ENCODE measurements at places on chromosomes 11 and 22.

- no peak for DNase-seq
Measured at GRCh38 chr11:86415026-86415425, 40.3 kb downstream of the CCDC81 start.

- DNase-seq = no peak
Measured at GRCh38 chr11:96540875-96541274, 151.1 kb downstream of the JRKL start.

GRCh38 chr22:22030493-22031182, 48.1 kb upstream of the TOP3B start:
- no peak for DNase-seq

DNA sequence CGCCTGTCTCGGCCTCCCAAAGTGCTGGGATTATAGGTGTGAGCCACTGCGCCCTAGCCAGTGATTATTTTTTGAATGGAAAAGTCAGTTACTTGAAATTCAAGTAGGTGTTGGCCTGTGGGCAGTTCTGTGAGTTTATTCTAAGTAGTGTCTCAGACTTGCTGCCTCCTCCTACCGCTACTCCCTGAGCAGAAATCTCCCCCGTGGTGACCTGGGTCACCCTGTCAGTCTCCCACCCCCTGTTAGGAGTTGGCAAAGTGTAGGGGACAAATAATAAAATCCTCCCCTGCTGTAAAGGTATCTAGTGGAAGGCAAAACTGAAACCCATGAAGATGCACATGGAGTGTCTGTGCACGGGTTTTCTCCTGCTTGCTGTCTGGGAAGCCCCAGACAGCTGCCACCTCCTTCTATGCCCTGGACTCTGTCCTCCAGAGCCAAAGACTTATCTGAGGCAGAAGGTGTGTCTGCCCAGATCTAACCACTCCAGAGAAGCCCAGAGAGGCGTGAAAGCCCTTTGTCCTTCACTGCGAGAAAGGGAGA, 26.3 kb downstream of the SNAP29 start:
- DNase-seq = no peak

GRCh38 chr11:110762590-110762989, 50.4 kb upstream of the ARHGAP20 start:
- no peak for DNase-seq

GRCh38 chr11:36431429-36432092, 78.5 kb downstream of the TRAF6 start:
- DNase-seq = no peak

- DNase-seq = no peak
Measured at GRCh38 chr11:118227865-118228785, 3.3 kb upstream of the JAML start.

- no peak for DNase-seq
Measured at GRCh38 chr11:58880166-58880565, 35.7 kb upstream of the GLYATL2 start.

- DNase-seq = no peak
Measured at GRCh38 chr11:36417154-36417553, 92.9 kb downstream of the TRAF6 start.

DNA sequence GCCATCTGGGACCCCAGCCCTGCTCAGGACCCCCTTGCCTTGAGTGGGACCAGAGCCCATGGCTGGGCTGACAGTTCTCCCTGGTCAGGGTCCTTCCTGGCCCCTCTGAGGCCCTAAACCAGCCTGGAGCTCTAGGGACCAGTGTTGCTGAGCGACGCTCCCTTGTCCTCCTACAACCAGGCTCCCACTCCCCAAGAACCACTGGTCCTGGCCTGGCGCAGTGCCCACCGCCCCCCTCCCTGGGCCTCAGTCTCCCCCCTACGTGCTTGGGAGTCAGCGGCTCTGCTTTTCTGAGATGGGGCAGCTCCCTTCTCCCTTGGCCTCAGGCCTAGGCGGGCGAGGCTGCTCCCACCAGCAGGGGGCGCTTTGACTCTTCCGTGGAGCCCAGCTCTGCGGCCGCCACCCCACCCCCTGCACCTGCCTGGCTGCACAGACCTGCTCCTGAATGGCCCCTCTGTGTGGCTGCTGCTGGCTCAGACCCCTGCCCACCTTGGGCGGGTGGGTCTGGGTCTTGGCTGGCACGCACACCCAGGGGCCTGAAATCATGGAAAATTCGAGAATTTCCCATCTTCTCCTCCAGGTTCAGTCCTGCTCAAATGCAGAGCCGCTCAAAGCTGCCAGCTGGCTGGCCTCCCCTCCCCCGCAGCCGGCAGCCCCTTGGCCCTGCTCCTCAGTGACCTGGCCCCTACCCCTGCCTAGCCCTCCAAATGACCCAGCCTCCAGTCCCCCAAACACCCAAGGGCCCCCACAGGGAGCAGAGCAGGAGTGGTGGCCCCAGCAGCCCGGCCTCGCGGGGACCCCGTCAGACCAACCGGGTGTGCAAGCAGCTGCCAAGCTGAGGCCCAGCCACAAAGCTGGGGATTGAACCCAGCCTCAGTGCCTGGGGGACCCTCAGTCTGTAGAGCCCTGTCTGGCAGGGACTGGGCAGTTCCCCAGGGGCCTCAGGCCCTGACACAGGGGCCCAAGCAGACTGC, 9.1 kb downstream of the PRR33 start:
- peak; percentile 49 for DNase-seq

- DNase-seq = no peak
Measured at GRCh38 chr11:80512491-80512890, 1071.7 kb upstream of the TENM4 start.

GRCh38 chr11:71496421-71496820, 30.6 kb upstream of the KRTAP5-7 start:
- no peak for DNase-seq

- no peak for DNase-seq
Measured at GRCh38 chr22:29801153-29801552, 34.0 kb downstream of the UQCR10 start.

GRCh38 chr22:28208036-28208435, 289.0 kb upstream of the PITPNB start:
- DNase-seq = no peak

DNA sequence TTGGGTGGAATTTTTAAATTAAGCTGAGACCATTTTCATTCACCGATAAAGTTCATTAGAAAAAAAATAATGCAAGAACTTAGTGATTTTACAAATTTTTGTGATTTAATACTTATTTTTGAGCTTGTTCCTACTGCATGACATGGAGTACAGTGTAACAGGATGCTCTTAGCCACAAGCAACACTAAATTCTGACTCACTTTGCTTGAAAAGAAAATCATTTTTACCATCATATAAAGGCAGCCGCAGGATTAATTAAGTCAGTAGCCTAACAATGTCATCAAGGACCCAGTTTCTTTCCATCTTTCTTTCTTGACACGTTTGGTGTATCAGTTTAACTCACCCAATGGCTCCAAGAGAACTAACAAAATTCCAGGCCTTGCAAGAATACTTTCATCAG, 540.3 kb upstream of the LUZP2 start:
- no peak for DNase-seq

DNA sequence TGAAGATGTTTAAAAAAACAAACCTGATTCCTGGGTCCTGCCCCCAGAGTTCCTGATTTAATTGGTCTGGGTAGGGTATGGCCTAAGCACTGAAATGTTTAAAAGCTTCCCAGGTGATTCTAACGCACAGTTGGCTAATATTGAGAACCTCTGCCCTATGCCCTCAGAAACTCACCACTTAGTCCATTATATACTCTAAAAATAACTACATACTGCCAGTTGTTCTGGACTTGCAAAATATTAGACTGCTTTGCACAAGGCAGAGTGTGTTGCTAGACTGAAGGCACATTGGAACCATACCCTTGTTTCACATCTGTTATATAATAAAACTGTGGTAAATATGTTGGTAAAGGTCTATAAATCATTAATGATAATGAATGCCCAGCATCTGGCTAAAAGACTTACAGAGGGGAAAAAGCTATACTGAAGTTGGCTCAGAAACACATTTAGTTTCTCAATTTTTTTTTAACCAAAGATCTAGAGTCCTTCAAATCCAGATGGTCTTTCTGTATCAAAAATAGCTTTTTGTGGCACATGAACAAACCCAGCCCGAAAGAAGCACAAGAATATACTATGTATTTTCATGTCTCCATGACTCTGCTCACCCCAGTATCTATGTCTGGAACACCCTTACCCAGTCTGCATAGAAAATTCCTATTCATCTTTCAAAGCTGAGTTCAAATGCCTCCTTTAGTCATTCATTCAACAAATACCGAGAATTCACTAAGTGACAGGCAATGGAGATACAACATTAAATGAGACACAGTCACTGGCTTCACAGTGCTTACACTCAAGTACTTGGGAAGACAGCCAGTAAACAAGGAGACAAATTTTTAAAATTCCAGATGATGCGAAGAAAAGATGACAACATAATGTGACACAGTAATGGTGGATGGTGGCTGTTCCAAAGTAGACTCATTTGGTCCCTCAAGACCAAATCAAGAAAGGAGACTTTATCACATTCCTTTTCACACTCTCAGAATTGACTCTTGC, 44.1 kb downstream of the RBFOX2 start:
- DNase-seq = no peak

- no peak for DNase-seq
Measured at GRCh38 chr11:88363648-88364065, 26.1 kb upstream of the CTSC start.

DNA sequence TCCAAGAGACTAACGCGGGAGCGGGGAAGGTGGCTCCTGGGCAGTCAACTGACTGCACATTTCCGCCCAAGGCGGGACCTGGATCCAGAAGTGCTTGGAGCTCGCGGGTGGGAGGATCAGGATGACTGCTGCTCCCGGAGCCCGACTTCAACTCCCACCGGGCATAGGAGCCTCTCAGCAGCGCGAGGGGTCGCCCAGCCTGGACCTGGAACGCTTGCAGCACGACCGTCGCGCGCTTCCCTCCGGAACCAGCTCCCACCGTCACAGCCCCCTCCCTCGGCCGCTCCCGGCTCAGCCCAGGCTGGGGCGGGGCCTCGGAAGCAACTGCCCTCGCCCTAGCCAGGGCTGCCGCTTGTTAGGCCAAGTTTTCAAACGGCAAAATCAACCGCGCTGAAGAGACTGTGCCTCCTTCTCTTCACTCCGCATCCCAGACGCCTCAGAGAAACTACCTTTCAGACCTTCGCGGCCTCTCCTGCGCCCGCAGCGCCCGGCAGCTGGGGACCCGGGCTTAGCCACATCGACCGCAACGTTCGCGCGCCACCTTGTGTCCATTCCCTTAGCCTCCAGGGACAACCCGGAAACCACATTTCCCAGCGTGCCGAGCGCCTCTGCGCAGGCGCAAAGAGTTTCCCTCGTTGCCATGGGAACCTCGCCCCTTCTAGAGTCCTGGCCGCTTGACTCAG, 14.0 kb downstream of the SSH3 start:
- DNase-seq = peak; percentile 95

- no peak for DNase-seq
Measured at GRCh38 chr11:59247531-59248227, 35.0 kb upstream of the MPEG1 start.

GRCh38 chr22:43890901-43891331, 897 bp downstream of the PNPLA5 start:
- DNase-seq = no peak

DNA sequence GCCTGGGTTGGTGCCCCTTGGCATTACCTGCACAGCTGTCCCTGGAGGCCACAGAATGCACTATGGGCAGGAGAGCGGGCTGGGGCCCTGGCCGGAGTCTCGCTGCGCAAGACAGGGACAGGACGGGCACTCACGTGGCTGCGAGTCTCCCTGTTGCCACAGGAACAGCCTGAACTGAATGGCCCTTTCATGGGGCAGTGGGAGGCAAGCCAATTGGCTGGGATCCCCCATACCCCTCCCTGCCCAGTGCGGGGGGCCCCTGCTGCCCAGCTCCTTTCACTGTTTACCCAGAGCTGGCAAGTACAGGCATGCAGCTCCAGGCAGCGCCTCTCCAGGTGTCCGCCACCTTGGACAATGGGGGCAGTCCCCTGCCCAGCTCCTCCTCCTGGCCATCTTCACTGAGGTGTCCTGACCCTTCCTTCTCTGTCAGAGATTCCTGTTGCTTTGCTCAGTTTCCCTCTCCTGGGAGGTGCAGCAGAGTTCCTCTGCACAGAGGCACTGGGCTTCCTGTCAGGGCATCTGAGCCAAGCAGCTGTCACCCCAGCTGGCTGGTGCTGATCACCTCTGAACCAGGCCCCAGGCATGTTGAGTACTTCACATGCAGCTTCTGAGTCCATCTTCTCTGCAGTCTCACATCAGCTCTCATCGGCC, 5.2 kb downstream of the USP2 start:
- DNase-seq = peak; percentile 92

DNA sequence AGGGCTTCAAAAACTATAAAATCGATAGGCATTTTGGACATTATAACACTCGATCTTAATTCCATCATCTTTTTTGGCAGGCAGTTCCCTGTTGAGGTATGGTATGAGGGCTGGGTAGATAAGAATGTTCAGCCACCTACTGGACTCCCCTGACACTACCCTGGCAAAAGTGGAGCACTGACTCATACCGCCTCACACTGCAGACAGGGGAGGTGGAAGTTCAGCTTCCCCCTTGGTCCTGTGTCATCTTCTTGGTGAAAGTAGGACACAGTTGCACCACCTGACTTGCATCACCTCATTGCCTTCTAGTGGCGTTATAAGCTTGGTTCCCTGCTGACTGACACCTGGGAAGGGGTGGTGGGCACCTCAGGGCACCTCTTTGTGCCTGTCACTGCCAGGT, 30.4 kb downstream of the PAAF1 start:
- DNase-seq = no peak

DNA sequence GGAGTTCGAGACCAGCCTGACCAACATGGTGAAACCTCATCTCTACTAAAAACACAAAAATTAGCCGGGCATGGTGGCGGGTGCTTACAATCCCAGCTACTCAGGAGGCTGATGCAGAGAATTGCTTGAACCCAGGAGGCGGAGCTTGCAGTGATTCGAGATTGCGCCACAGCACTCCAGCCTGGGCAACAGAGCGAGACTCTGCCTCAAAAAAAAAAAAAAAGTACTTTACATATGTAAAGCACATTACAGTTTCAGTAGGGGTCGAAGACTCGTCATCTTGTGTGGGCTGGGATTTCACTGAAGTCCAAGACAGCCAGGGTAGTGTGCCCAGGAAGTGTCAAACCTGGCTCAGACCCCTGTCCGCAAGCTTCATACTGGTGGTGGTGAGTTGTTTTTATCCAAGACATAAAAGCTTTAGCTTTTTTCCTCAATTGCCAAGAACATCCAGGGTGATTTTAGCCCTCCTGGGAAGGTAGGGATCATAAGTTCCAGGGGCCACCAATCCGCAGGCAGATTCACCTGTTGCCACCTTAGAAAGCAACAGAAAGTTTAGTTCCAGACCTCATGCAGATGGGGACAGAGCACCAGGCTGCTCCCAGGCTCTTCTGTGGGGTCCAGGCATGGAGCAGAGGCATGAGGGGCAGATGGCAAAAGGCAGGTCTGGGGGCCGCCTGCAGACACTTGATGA, 21.6 kb upstream of the ADORA2A start:
- DNase-seq = no peak

- no peak for DNase-seq
Measured at GRCh38 chr22:48827268-48827846, 1000.3 kb downstream of the BRD1 start.

GRCh38 chr22:44709881-44710392, 7.9 kb downstream of the PRR5 start:
- no peak for DNase-seq
